ENCODE measurements at places on chromosomes 7 and 10.

- DNase-seq = no peak
These were observed 124.9 kb downstream of the CYP26A1 start for GRCh38 chr10:93198401-93199131.

GRCh38 chr7:80387634-80388193 lies 124.2 kb downstream of the GNAT3 start:
- DNase-seq = no peak

DNA sequence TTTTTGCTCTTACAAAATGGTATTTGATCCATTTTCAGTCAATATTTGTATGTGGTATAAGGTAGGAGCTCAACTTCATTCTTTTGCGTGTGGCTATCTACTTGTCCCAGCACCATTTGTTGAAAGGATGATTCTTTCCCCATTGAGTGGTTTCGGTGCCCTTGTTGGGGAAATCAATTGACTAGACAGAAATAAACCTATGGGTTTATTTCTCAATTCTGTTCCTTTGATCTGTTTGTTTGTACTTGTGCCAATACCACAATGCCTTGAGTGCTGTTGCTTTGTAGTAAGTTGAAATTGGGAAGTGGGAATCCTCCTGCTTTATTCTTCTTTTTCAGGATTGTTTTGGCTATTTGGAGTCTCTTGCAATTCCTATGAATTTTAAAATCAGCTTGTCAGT lies 41.0 kb downstream of the SNX10 start:
- no peak for DNase-seq

DNA sequence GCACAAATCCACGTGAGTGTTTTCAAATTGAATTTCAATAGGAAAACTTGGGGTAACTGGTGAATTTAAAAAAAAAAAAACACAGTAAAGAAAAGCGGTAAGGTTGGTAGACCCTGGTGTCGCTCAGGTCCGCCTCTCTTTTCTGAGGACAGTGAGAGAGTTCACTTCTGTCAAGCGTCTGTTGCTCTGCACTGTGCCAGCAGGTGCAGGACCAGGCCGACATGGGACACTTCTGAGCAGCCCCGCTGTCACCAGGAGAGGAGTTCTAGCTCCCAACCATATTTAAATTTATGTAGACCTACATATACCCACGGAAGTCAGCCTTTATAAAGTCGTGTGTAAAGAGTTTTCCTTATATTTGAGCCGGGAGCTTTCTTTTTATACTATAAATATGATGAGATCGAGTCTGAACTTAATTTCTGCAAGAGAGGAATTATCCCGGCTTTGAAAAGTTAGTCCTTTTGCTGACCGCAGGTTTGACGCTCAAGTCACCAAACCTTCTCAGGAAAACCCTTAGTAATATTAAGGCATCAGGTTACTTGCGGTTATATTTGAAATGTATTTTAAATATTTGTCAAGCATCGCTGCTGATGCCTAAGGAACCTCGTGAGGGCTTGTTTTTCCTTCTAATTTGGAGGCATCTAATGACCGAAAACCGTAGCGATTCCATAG lies 531 bp downstream of the IKZF1 start:
- DNase-seq = no peak

- no peak for DNase-seq
These were observed 127.2 kb downstream of the DLG5 start for GRCh38 chr10:77799352-77799751.

GRCh38 chr10:120077707-120078492 lies 185.4 kb downstream of the SEC23IP start:
- DNase-seq = no peak

GRCh38 chr7:16982640-16983350 lies 101.0 kb upstream of the AGR3 start:
- DNase-seq = no peak
